ENCODE measurements at places on chromosomes 2 and 18.

DNA sequence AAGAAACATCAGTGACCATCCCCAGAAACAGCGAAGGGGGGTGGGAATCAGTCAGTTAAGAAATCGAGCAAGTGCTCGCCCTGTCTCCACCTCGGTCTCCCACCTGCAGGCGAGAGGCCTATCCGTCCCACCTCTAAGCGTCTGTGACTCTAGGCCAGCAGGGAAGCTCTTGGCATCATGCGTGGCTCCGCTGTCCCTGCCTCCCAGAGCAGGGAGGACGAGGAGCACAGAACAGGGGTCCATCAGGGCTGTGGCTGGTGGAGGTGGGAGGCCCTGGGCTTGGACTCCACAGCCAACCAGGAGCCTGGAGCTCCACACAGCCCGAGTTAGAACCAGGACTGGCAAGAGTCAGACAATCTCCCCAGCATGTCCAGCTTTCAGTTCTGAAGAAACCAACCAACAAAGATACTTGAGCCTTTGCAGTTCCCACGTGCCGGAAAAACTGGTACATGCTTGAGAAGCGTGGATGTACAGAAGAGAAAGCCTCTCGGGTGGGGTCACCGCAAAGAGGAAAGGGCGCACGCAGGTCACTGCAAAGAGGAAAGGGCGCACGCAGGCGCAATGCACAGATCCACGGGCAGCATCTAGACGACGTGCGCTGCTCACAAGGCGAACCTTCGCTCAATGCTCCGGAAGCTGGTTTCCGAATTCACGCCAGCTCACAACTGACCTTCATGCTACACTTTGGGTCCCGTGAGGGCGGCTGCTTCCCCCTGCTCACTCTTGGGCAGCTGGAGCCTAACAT is 104.5 kb upstream of the ALKAL2 start:
- DNase-seq: no peak

DNA sequence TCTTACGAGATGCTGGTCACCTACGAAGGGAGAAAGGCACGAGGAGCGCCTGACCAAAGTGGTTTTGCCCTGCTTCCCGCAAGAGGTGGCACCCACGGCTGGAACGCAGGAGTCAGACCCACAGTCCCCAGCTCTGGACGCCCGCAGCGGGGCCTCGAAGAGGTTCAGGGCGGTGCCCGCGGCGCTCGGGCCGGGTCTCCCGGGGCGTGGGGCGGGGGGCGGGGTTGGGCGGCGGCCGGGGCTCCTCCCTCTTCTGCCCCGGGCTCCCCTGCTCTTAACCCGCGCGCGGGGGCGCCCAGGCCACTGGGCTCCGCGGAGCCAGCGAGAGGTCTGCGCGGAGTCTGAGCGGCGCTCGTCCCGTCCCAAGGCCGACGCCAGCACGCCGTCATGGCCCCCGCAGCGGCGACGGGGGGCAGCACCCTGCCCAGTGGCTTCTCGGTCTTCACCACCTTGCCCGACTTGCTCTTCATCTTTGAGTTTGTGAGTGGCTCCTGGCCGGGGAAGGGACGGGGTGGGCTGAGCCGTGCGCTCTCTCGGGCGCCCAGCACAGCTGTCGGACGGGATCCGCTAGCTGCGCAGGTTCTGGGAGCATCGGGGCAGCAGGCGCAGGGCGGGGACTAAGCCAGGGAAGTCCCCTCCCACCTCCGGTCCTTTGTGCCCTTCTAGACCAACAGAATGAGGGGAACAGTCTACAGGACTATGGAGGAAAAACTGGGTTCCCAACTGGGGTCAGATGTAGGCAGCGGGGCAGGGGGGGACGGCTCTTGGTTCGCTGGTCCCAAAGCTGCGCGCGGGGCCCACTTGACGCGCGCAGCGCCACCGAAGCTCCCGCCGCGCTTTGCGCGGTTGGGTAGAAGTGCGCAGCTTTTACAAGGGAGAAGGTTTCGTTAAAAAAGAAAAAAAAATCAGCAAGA is at the start of gene MAL:
TSS of gene MAL (plus strand) at position 303 of the 914 bp plus-strand sequence. CDS start at position 388, 85 bp downstream.
- DNase-seq: peak; percentile 78

DNA sequence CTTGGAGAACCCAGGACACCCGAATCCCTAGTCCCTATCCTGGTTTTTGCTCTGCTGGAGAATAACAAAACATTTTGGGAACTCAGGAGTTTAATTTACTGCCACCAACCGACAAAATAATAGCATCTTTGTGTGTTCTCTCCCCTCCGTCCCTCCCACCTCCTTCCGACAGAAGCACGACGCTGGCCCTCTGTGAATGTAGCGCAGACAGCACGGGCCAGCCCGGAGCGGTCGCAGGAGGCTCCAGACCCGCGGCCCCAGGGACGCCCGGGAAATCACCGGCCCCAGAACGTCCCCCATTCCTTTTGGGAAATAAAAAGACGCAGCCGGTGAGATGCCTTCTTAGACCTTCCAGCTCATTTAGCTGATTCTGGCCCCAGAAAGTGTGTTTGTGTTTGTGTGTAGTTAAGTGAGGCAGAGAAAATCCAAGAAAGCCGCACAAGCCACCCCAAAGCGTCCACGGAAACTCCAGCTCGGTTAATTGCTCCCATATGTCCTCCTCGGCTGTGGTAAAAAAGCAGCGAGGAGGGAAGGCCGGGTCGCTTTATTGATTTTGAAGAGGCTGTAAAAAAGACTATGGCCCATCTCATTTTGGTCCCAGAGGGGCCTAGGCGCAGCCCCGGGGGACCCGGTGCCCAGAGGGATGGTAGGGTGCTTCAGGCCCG is 577 bp upstream of the TANC1 start:
- DNase-seq: no peak

- no peak for DNase-seq
Measured at GRCh38 chr2:160753331-160753654, 259.7 kb upstream of the RBMS1 start.

DNA sequence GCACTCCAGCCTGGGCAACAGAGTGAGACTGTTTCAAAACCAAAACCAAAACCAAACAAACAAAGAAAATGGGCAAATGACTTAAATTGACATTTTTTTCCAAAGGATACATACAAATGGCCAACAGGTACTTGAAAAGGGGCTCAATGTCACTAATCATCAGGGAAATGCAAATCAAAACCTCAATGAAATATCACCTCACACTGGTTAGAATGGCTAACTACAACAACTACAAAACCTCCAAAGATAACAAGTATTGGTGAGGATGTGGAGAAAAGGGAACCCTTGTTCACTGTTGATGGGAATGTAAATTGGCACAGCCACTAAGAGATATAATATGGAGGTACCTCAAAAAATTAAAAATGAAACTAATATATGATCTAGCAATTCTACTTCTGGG is 213.2 kb upstream of the HS6ST1 start:
- DNase-seq: no peak

- no peak for DNase-seq
Measured at GRCh38 chr2:106572541-106573450, 85.6 kb downstream of the CD8B2 start.

DNA sequence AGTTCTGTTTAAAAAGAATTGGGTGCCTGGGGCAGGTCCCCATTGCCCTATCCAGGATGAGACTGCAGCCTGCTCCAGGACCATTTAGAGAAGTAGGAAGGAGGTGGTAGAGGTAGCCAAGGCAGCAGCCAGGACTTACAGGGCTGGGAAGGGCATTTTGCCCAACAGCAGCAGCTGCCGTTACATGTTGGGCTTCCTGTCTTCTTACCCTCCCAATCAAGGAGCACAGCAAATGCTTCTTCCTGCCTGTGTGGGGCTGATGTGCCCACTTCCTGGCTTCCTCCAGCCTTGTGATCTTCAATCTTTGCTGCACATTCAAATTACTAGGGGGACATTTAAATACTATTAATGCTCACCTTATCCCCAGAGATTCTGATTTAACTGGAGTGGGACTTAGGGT is 112.0 kb downstream of the QPCT start:
- no peak for DNase-seq

DNA sequence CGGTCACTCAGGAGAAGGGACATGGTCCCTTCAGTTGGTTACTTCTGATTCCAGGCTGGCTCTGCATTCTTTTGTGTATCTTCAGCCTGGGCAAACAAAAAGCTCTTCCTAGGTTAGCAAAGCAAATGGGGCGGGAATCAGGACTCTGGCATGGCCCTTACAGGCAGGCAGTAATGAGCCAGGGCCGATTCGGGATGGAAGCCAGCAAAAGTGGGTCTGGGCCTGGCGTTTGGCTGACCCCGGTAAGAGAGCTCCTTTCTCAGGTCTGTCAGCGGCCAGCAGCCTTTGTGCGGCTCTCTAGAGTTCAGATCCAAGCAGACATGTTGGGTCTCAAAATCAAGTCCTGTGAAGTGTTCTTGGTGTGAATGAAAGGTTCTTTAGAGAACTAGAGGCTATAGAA is 81.5 kb upstream of the EML6 start:
- no peak for DNase-seq

GRCh38 chr2:209277444-209277843 is 146.4 kb upstream of the MAP2 start:
- DNase-seq: no peak

DNA sequence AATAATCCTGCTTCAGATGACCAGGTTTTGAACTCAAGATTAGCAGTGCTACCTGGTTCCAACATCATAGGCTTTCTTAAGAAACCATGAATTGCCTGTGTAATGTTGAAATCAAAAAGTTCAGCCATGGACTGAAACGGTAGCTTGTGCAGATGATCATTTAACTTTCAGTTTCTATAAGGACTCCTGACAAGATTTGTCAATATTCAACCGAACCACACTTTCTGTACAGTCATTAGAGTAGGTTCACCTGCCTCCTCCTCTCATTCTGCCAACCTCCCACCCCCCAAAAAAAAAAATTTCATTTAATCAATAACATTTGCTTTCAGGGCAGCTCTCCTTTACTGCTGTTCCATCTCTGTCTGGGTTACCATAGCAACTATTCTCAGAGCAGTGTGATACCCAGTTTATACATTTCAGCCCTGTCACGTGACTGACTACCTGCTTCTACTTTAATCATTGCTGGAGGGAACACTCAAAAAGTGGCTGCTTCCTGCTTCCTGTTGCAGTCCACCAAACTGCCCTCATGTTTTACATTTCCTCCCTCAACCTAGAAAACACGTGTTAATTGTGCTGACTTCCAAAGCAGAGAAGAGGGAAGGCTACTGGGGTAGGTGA is 275.5 kb downstream of the SS18 start:
- no peak for DNase-seq

DNA sequence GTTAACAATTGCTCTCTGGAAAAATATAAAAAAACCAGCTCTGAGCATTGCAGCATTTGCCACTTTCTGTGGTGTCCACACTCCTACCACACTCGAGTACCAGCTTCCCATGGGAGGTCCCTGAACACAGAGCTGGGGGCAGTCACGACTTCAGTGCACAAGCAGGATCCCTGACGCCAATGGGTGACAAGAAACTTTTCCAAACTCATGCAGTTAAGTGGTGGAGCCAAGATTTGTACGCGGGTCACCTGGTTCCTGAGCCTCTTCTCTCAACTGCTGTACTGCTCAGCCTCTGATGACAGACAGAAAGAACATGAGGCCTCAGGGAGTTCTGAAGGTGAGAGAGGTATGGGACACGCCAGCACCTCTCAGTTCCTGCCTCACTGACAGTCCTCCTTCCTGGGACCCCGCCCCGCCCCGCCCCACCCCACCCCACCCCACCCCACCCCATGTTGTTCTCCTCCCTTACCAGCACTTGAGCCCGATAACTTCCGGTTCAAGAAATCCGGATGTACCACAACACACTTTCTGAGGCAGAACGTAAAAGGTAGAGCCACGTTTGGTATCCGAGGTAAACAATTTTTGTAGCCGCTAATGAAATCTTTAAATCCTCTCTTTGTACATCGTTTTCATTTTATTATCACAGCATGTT is 287.6 kb downstream of the MYCN start:
- no peak for DNase-seq

- DNase-seq: no peak
Measured at GRCh38 chr2:160989778-160990177, 170.4 kb upstream of the TANK start.

Measured in T-helper 1 cell (primary cell).